ENCODE measurements at places on chromosomes 2 and 18.

DNA sequence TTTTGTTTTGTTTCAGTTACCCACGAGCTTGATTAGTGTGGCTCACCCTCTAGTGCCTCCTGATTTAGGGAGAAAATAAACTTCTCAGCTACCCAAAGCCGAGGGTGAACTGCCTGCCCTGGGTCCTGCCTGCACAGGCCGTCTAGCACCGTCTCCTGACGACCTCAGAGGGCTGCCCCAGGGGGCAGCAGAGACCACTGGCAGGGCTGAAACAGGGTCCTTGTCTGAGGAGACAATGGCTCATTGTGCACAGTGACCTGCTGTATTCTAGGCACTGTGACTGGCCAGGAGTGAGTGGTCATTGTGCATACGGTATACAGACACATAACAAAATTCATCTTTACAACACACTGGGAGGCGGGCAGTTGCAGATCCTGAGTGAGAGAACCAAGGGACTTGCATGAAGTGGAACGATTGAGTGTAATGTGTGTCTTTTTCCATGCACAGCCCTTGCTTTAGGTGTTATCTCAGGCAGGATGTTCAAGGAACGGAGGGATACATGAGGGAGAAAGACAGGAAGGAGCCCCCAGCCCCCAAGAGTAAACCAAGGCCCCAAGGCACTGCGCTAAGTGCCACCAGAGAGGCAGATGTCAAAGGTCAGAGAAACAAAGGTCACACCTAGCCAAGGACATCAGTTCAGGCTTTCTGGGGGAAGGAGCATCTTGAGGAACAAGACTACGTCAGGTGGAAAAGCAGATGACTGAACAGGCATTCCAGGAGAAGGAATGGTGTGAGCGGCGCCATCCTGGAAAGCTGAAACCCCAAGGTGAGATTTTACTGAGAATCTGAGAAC lies 421.3 kb downstream of the LPIN1 start:
- DNase-seq = peak; percentile 45

DNA sequence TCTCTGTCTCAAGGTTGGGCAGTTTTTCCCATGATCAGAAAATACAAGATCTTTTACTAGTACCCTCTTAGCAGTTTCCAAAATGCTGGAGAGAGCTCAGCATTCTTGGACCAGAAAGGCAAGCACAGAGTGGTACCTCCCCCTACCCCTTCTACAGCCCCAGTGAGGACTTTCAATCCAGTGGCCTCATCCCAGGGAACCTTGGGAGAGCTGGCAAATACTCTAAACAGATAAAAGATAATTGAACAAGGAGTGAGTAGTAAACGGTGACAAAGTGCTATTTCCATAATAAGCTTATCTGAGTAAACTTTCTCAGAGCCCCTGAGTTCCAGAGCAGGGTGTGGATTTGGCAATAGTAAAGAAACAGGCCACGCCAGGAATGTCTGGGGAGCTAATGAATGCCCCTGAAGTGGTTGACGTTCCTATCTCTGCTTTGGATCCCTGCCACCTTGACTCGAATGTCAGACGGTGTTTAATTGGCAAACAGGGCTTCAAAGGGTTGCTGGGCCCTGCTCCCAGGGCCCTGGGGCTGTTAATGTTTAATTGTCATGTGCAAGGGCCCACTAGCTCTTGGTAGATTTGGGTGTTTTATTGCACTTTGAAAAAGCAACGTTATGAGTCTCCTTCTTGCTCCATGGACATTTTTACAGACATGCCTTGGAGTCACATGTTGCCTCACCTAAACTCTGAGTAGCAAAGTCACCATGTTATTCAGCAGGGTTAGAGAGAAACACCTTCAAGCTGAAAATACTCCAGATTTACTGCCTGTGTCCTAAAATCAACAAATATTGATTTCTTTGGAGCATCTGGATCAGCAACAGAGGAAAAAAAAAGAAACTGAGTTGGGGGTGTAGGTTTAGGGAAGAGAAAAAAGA lies 239.9 kb downstream of the CYRIA start:
- no peak for DNase-seq

- DNase-seq = no peak
These were observed 83.5 kb downstream of the BIN1 start for GRCh38 chr2:127023504-127023903.

DNA sequence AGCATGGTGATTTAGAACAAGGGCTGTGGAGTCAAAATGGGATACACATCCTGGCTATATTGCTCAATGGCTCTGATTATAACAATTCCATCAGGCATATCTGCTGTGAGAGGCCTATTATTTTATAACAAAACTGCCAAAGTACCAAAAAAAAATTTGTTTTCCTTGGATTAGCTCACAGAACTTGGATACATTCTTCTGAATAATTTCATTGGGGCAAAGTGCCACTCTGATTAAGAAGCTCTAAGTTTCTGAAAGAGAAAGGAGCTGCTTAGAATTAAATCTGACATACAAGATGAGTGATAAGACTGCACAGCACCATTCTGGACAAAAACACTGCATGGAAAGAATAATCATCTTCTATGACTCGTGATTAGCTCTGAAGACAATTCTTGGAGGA lies 85.7 kb downstream of the SMC6 start:
- DNase-seq = no peak

DNA sequence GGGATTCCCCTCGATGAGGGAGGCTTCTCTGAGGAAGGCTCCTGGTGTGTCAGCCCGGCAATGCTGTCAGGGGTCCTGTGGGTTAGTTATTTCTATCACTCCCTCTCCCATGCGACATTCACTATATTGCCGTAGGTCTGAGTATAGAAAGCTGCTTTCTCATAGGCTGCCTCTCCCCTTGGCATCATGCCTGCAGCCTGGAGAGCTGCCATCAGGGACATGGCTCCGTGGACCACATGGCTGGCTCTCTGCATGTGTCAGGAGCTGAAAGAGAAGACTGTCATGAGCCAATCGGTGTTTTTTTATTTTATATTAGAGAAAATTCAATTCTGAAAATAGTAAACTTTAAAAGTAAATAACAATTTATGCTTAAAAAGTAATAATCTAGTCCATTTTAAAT lies 198.0 kb downstream of the CDH20 start:
- no peak for DNase-seq

DNA sequence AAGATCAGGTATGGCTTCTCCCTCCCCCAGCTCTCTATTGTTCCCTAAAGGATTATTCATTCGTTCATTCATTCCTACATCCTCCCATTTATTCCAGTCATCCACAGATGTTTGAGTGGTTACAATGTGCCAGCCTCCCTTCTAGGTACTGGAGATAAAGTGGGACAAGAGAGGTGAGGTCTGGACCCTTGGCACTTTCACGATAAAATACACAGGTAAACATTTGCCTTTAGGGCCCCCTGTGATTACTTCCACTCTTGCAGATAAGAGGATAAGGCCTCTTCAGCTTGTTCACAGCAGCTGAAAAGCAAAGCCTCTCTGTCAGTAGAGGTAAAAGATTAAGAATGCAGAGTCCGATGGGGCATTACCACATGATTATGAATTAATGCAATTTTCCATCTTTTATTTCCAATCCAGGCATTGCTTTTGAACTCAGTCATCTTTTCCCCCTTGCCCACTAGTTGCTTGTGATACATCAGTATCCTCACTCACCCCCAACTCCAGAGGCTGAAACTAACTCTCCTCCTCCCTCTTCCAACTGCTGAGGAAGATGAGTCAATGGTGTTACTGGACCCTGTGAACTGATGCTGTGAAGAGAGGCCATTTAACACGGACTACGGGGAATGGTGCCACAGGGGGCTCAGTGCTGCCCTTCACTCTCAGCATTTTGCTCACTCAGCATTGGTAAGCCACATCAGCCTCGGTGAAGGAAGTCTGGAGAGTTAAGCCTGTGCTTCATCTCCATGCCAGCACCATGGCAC lies 1.1 kb upstream of the DPP4 start:
- DNase-seq = peak; percentile 22

GRCh38 chr18:10454681-10455557 lies 484 bp downstream of the APCDD1 start:
- DNase-seq = peak; percentile 25

GRCh38 chr2:240648650-240649275 lies 23.5 kb downstream of the GPR35 start:
- DNase-seq = no peak

GRCh38 chr18:58168993-58169392 lies 125.0 kb downstream of the NEDD4L start:
- DNase-seq = no peak

DNA sequence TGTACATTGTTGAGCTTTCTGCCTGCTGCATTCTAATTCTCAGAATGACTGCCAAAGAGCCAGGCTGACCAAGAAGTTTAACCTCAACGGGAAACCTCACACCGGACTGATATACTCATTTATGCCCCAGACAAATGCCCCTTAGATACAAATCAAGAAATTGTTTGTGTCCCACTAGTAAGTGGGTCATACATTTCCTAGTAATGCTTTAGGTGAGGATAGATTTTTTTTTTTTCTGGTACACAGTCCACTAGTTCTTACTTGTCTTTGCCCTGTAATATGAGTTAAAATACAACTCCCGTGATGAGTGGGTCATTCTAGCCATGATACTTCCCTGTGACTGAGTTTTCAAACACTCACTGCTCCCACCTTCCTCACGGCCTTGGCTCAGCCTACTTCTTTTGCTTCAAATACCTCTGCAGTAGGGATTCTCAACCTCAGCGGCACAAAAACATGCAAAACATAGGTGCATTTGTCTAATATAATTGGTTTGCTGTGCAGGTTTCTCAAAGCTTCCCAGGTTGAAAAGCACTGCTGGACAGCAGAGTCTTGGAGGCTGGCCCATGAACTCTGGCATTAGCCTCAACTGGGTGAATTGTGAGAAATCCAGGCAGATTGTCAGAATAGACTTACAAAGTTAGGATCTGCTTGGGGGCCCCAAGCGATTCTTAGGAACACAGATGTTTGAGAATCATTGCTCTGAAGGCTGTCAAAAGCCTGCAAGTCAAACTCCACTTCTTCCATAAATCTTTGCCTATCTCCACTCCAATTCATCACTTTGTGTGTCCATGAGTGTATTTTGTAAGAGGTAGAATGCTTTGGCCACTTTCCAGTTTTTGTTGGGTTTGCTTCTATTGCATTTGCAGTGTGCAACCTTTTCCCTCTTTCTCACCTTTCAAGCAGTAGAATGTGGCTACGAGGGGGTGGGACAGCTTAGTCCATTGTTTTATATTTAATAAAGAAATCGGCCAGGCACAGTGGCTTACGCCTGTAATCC lies 35.5 kb downstream of the TGIF1 start:
- DNase-seq = no peak

GRCh38 chr18:6382963-6383362 lies 31.7 kb downstream of the L3MBTL4 start:
- no peak for DNase-seq

DNA sequence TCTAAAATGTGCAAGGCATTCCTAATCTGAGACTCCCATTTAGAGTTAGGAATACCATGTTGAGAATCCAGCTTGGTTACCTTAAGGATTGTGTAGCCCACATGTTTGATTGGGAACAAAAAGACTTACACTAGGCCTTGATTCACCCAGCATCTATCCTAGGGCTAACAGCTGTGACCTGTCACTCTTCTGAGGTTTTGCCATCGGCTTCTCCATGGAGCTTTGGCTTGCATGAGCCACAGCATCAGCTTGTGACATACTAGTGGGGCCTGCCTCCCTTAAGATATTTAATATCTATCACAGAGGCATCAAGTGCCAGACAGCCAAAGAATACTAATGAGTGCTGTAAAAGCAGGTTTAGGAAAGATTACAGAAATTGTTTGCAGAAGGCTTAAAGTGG lies 241.3 kb upstream of the UBE2E3 start:
- DNase-seq = no peak
